ENCODE measurements at places on chromosomes 12 and 14.
A peak's percentile ranks its signal among the peaks of the same experiment; 100 is the strongest.

- DNase-seq: no peak
Measured at GRCh38 chr12:72829838-72830237, 557.7 kb downstream of the TRHDE start.

- no peak for DNase-seq
Measured at GRCh38 chr14:88039197-88039596, 34.3 kb downstream of the GPR65 start.

DNA sequence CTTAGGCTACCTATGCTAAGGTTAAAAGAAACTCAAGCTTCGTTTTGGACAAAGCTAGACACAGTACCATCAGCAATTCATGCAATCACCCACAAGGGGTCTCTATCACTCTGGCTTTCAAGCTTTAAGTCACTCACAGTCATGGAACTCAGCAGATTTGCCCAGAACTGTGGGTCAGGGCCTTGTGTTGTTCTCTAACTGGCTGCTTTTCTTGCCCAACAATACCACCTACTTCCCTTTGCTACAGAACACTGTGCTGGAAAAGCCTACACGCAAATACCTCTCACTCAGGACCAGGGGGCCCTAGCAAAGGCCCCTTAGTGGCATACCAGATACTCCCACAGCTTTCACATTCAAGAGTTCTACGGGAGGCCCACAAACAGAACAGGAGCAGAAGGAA, 9.1 kb downstream of the NEMP1 start:
- peak; percentile 91 for DNase-seq

DNA sequence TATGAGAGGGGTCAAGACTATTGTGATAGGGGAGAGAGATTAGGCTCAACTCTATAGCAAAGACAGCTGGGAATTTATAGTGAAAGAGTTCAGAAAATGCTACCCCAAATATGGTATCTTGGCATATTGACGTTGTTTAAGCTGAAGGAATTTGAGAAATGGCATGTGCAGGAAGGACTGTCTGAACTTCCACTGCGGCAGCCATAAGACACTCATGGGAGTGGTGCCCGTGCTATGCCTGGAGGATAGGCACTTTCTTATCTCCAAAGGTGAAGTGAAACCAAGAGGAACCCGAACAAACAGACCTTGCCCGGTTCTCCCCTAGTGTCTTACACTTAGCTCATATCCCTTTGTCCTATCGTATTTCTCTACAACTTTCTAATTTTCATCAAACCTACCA, 390.3 kb downstream of the TMTC2 start:
- no peak for DNase-seq

DNA sequence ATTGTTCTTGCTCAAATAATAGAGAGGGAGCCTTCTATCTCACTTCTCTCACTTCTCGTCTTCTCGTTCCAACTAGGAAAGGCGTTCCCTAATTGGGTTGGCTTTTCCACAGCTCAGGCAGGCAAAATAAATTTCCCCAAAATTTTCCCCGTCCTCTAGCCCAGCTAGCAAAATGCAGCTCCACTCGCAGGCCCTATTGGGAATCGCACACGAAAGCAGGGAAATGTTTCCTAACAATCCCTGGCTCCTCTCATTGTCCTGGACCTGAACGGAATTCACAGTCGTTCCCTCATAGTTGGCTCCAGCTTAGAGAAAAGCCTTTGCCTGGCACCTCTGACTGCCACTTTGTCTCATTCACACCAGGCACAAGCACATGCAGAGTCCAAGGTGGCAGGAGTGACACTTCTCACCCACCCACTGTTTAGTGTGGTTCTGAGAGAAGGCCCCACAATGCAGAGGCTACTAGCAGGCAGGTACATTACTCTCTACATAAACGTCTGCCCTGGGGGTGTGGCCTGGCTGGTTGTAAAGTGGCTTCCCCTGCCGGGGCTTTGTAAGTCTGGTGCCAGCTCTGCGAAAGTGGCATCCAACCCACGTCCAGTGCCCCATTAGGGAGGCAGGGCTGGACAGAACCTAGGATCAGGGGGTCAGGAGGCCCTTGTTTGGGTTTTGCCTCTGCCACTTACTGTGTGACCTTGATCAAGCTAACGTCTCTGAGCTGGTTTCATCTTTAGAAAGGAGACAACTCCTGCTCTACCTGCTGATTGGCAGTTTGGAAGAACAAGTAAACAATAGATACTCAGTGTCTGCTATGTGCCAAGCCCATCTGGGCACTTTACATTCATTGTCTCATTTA, 4.2 kb downstream of the SERPINA10 start:
- DNase-seq: no peak

DNA sequence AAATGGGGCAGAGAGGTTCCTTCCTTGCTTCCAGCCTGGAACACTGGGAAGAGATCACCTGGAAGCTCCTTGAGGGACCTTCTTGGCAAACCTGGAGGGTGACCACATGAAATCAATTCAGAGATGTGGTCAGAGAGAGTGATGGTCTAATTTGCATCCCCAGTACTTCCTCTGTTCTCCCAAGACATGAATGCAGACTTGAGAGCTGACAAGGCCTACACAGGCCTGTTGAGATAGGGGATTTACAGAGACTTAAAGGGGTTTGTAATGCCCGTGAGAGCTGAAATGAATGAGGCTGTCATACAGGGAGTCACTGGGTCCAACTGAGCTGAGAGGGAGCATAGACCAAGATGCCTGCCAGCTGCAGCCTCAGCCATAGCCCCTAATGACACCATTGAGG, 45.1 kb downstream of the TMX1 start:
- DNase-seq: no peak

GRCh38 chr14:49058511-49058910, 527.7 kb downstream of the RPS29 start:
- no peak for DNase-seq

DNA sequence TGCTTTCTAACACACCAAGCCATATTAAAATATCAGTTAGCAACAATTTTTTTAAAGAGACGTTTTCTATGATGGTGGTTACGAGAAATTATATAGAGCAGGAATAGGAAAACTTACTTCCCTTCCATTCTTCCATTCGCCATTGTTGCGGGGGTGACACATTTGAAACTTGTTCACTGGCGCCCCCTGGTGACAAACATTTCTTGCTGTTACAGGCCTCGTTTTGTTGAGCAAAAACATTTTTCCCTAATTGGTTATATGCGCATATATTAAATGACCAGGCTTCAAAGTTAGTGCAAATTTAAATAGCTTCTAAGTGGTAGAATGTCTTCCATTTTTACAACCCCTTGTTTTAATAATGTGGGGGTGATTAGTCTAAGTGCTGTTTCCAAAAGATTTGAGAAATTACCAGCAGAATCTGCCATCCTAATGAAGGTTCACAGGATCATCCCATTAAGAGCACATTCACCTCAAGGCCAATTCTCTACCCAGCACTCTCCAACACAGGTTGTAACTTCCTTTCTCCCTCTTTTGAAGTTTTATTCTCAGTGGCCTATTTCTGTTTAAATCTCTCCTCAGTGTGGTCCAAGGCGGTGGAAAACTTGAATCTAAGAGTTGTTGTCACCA, 1124.7 kb downstream of the FLRT2 start:
- DNase-seq: peak; percentile 31

GRCh38 chr12:46915836-46916235, 90.0 kb upstream of the SLC38A4 start:
- no peak for DNase-seq

DNA sequence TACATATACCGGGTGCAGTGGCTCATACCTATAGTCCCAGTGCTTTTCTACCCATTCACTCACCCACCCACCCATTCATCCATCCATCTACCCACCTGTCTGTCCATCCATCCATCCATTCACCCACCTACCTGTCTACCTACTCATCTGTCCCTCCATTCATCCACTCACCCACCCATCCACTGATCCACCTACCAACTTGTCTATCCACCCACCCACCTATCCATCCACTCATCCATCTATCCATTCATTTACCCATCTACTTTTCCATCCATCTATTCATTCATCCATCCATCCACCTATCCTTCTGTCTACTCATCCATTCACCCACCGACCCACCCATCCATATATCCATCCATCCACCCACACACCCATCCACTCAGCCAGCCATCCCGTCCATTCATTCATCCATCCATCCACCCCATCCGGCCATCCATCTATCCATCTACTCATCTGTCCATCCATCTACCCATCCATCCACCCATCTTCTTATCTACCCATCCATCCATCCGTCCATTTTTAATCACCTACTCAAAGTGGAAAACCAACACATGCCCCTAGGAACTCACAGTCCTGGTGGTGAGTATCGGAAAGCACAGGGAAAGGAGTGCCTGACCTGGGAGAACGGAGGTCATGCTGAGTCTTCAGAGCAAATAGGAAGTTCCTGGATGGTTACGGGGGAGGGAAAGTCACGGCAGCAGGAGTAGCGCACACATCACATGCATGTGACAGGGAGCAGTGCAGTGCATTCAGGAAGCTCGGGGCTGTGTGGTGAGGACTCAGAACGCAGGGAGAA, 20.0 kb downstream of the DDX51 start:
- DNase-seq: no peak

- DNase-seq: no peak
Measured at GRCh38 chr12:78442454-78442801, 422.1 kb upstream of the SYT1 start.

- no peak for DNase-seq
Measured at GRCh38 chr12:58761308-58761707, 159.0 kb downstream of the LRIG3 start.

DNA sequence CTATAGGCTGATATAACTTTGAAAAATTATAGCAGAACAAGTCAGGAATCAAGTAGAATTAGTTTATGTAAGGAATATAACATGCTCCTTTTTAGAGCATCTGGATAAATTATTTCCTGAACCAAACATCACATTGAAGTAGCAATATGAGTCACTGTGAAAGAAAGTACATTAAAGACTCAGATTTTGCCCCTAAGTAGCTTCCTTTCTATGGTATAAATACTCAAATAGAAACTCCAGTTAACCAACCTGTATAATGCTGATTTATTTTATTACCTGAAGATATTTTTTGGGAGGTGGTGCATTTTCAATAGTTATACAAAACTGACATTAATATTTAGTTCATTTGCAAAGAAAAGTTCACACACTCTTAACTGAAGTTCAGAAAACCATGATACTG, 312.1 kb downstream of the ITPR2 start:
- no peak for DNase-seq

- DNase-seq: no peak
Measured at GRCh38 chr12:62264706-62265105, 4.5 kb downstream of the USP15 start.

DNA sequence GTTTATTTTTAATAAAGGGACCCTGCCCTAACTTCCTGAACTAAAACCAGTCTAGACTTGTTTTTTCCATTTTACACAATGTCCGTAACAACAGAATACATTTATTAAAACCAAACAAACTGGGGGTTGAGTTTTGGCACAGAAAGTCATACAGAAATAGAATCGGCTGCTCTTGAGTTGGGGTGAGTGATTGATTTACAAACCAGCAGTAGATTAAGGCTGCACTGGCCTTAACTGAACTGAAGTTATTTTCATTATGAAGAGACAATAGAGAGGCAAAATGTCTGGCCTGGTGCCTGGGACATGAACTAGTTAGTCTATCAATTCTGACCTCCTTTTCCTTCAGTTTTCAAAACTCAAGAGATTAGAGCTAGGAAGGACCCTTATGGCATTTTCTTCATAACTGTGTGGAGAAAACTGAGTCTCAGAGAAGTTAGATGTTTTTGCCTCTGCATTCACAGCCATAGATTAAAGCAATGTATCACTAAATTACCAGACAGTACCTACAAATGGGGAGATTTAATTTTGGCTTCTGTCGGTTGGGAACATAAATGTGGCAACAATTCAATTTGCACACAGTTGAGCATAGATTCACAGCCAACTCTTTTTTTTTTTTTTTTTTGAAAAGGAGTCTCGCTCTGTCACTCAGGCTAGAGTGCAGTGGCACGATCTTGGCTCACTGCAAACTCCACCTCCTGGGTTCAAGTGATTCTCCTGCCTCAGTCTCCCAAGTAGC, 19.8 kb upstream of the MGP start:
- no peak for DNase-seq

- no peak for DNase-seq
Measured at GRCh38 chr12:106757623-106758348, 16.7 kb upstream of the RIC8B start.

- no peak for DNase-seq
Measured at GRCh38 chr14:75363570-75364227, 64.1 kb upstream of the JDP2 start.

- no peak for DNase-seq
Measured at GRCh38 chr12:3992945-3993344, 119.7 kb upstream of the PARP11 start.

GRCh38 chr12:54948171-54948570, 36.4 kb downstream of the TESPA1 start:
- no peak for DNase-seq
